ENCODE measurements at places on chromosomes 4 and X.

DNA sequence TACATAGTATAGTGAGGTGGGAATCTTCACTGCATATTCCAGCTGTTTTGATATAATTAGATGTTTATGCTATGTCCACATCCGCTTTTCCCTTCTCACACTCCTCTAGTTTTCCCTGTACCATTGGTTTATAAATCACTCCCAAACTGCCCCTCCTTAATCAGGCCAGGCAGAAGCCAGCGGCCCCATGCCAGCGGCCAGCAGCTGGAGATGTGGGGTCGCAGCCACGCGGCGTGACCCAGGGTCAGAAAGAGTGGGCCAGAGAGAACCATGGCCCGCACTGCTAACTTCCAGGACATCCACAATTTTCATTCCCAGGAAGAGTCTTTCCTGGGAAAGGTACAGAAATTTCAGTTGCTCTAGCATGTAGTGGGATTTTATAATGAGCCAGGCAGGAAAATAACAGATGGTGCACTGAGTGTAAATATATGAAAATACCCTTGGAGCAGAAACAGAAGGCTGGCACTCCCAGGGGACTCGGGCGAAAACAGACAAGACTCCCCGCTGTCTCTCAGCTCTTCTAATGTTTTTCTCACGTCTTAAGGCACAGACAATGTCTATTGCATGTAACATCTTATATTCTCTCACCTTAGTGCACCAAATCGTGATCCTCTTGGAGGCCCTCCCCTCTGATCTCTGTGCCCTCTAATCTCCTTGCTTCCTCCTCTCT lies 145.9 kb upstream of the ZFP42 start:
- DNase-seq: no peak

GRCh38 chrX:74949717-74950116 lies 24.5 kb upstream of the NEXMIF start:
- DNase-seq: no peak

DNA sequence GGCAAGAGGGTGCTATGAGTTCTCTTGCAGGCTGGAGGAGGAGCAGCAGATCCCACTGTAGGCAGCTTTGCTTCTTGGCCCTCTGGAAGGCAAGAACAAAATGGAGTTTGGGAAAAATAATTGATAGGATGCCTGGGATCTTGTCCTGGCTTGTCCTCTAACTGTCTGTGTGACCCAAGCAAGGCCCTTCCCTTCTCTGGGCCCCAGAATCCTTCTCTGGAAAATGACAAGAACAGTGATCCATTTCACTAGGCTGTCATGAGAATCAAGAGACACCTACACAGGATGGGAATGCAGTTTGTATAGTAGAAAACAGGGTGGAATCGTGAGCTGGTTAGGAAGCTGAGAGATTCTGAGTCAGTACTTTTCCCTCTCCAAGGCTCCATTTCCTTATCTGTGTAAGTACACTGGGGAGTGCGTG lies 133.3 kb downstream of the PJA1 start:
- DNase-seq: no peak

GRCh38 chrX:114508756-114509155 lies 75.1 kb upstream of the HTR2C start:
- no peak for DNase-seq

- DNase-seq: no peak
Observed at GRCh38 chr4:160836431-160836830, 1327.4 kb downstream of the FSTL5 start.

GRCh38 chrX:39736216-39737211 lies 361.2 kb downstream of the BCOR start:
- no peak for DNase-seq

- no peak for DNase-seq
Observed at GRCh38 chrX:1417921-1418771, 26.2 kb upstream of the SLC25A6 start.

DNA sequence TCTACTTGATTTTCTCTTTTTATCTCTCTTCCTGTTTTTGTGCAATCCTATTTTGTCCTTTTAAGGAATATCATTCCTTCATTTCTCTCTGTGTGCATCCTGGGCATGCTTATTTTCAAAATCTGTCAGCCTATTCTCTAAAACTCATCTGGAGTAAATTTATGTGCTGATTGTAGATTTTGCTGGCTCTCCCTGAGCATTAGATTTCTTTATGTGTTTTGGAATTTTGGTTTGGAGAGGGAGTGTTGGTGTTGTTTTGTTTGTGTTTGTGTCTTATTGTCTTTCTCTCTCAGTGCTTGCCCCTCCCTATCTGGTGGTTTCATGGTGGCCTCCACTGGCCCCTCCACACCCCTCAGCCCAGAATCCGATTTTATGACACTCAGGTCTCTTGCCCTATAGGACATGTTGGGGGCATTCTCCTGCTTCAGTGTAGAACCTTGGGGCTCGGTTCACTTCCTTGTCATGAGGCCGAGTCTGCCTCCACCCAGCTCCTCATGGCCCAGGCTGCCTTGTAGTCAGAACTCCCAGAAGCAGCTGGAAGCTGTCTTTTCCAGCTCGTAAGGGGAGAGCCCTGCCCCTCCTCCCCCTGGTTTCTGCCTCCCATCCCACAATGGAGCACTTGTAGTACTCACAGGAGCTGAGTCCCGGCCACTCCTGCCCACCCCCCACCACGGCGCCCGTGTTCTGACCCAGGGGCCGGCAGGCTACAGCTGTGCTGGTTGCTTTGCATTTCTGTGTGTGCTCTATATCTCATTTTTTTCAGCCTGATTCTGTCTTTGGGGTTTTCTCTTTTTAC lies 24.5 kb upstream of the PJA1 start:
- DNase-seq: peak; percentile 1

GRCh38 chrX:38124000-38124399 lies 96.7 kb downstream of the SRPX start:
- no peak for DNase-seq

DNA sequence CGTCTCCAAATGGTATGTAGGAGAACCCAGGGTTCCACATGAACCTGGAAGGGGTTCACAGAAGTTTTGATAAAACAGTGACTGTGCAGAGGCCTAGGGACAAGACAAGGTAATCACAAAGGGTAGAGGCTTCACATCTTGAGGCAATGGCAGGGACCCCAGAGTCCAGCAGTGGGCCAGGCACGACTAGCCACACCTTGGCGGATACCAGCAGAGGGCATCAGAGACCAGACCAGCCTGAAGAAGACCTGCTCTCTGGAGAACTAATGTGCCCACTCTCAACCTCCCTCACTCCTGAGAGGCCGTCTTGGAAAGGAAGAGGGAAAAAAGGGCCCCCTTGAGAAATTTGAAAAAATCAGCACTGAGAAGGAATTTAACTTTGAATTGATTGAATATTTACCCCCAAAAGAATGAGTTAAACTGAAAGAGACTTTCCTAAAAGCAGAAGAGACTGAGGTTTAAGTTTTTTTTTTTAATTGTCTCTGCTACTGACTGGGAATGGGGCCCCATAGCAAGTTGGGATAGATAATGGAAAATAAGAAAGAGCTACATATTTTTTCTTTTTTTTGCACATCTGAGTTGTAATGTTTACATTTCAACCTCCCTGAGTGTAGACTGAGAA lies 243.8 kb upstream of the JADE1 start:
- no peak for DNase-seq

DNA sequence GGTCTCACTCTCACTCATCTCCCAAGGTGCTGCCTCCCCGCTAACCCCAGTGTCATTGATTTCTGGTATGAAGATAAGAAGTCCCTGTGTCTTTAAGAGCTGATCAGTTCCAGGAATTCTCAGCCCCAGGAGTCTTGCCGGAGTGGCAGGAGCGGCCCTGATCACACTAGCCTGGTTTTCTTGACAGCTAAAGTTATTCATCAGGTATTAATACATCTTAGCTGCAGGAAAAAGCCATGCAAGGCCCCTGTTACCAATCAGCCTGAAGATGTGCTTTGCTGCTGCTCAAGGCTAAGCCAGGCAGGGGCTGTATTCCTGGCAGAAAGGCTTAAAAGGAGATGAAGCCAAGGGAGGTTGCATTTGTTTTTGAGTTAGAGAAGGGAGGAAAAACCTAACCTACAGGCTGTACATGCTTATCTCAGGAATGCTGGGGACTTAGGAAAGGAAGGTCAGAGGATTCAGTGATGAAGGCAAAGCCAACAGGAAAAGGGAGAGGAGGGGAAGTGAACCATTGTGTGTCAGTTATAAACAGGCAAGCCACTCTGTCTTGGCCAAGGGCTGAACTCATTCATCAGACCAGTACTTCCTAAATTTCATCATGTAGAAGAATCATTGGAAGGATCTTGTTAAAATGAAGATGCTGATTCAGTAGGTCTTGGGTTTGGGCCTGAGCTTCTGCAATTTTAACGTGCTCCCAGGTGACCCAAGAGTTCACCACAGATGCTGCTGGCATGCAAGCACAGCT lies 8.6 kb downstream of the SRPX start:
- DNase-seq: no peak

GRCh38 chr4:11259837-11260236 lies 168.9 kb downstream of the HS3ST1 start:
- DNase-seq: no peak

GRCh38 chr4:147479786-147480185 lies 1.1 kb upstream of the EDNRA start:
- no peak for DNase-seq

DNA sequence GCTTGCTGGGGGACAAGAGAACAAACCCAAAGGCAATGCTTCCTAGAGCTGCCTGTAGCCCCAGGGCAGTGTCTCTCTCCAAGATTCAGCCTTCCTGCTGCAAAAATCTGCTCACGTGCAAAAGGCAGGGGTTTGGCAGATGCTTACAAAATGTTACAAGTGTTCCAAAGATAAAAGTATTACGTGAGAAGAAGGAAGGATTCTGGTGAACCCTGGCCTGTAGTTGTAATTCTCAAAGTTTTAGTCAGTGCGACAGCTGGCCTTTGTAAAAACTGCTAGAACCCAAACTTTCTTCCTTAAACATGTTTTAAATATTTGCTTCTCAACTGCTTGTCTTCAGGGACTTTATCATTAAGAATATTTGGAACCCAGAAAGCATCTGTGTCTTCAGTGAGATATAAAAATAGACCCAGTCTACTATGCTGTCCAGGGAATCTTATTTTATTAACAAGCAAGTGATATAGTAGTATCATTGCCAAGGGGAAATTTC lies 232.3 kb downstream of the FRMPD4 start:
- no peak for DNase-seq

- DNase-seq: no peak
Observed at GRCh38 chr4:41957634-41958033, 22.4 kb downstream of the TMEM33 start.

DNA sequence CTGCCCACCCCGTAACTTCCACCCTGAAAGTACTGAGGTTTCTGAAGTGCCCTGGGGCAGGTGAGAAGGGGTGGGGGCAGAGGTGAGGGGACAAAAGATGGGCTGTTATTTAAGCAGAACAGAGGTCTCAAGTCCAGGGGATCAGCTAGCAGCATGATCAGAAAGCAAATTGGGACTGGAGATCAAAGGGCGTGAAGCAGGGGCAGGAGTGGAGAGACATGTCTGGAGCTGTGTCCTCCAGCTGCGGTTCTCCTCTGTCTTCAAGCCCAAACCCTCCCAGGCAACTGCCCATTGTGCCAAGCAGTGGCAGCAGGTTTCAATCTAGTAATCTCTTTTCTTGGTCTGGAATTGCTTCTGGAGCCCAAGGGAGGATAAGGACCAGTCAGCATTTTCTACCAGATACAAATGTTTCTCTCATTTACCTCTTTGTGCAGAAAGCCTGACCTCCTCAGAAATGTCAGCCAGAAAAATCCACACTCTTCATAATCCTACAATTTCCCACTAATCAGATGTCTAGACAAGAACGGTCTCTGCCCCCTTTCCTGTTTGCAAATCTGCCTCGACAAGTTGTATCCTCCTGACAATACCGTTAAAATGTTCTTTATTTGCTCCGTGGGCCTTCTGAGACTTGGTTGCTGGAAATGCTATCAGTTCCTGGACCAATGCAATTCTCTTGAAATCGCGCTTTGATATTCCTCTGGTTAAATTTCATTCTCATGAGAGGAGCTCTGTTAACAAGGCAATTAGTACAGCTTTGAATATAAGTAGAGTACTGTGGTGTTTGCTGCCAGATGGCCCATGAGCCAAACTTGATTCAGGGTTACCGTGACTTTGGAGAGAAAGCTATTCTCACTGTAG lies 23.2 kb upstream of the RASL11B start:
- DNase-seq: no peak

GRCh38 chr4:80207172-80207583 lies 9.9 kb downstream of the PRDM8 start:
- no peak for DNase-seq

DNA sequence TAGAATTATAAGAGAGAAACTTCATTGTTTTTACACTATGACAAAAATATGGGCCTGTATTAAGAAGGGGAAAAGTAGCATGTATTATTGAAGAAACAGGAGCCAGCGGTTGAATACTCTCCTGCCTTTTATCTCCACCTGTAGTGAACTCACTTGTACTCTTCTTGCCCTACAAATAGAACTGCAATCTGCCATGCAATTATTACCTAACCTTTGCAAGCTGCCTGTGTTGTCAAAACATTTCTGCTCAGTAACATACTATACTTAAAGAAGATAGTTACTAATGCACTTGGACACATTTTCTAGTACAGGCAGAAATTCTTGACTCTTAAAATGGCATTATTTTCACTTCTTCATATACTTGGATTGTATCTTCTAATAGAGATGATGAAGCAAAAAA lies 818.4 kb upstream of the GRID2 start:
- DNase-seq: no peak

DNA sequence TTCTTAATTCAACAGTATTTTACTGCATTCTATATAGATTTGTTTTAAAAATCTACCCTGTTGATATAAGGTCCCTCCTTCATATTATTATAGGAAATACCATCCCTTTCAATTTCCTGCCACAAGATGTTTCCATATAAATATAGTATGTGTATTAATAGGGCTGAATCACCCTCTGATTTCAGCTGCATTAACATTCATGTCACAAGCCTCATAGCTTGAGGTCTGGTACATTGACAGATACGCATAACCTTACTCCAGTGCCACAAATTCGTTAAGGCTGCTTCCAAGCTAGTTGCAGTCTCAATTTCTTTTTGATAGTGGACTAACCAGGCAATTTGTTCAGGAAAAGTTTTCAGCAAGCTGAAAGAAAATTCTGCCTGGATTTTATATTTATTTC lies 128.4 kb downstream of the KLHL34 start:
- DNase-seq: no peak

DNA sequence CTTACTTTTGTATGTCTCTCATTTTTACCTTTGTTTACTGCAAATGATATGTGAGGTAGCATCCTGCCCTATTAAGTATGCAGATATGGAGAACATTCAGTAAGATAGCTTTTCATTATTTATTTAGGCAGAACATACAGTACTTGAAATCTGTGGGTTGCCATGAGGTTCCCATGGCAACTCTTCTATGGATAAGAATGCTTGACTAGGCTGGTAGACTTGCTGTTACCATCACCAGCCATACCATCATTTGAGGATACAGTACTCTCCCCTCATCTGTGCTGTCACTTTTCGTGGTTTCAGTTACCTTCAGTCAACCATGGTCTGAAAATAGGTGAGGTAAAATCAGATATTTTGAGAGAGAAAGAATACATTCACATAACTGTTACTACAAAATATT lies 56.7 kb downstream of the NAF1 start:
- DNase-seq: no peak

GRCh38 chr4:85854546-85854945 lies 379.6 kb downstream of the ARHGAP24 start:
- no peak for DNase-seq

GRCh38 chr4:6313216-6313615 lies 43.6 kb downstream of the WFS1 start:
- no peak for DNase-seq

- no peak for DNase-seq
Observed at GRCh38 chr4:104866809-104867208, 279.9 kb upstream of the TET2 start.
